ENCODE measurements at places on chromosomes 13 and 19.

- DNase-seq: no peak
Measured at GRCh38 chr13:104980586-104980985, 1554.9 kb downstream of the EFNB2 start.

DNA sequence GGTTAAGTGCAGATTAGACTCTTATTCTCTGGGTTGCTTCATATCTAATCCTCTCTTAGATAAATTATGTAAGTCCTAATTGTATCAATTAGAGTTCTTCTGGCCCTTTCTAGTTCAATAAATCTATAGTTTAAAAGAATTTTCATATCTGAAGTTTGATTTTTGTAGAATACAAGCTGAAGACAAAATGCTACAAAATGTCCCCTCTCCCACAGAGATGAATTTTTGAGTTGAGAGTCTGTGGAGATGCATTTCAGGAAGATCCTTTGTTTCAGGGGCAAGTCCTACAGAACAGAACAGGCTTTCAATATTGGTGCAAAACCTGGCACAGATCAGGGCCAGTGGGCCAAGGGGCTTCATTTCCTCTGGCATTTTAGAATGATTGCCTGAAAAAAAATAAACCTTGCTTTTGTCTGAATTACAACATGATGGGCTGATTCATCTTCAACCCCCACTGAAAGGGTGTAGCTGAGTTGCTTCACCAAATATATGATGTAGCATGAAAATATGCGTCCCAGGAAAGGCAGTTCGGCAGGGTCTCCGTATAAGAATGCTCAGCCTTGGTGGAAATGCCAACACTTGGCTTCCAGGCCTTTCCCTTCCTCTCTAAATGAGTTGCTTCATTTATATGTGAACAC is 6.4 kb upstream of the IPO5 start:
- DNase-seq: no peak

- DNase-seq: no peak
Measured at GRCh38 chr13:97403893-97404750, 29.8 kb upstream of the RAP2A start.

DNA sequence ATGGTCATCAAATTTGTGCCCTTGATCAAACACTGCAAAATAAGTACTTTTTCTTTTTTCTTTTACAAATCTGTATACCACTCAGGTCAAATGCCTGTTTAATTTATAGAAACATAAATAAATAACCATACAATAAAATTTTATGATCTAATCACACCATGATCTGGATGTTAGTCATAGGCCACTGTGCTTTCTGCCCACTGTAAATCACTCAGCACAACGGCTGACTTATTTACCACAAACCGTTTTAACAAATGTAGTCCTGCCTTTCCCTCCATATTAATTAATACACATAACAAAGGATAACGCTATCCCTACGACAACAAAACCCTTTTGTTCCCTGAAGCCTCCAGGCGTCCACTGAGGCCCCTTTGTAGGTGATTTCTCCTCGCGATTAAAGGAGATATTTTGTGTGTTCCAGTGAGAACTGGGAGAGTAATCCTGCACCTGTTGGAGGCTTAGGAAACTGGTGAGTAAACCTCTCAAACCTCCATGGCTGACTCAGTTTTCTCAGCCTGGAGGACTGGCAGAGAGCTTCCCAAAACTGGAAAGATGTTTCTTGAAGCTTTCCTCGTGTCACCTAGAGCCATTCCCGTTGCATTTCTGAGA is 477.1 kb upstream of the SGCG start:
- DNase-seq: no peak

- DNase-seq: no peak
Measured at GRCh38 chr13:25846222-25846984, 205.4 kb downstream of the SHISA2 start.

- no peak for DNase-seq
Measured at GRCh38 chr19:16262618-16263017, 62.0 kb upstream of the KLF2 start.

GRCh38 chr19:18768046-18768771 is 22.9 kb downstream of the COMP start:
- no peak for DNase-seq

- no peak for DNase-seq
Measured at GRCh38 chr13:32176696-32177095, 138.5 kb downstream of the ZAR1L start.
